Stimulated activated CD4-positive, alpha-beta T cell treated with anti-CD3 and anti-CD28 coated beads, TNF-alpha, amount 100 ng/mL, for 48 hours (primary cell): ENCODE measurements at places on chromosomes 2 and 18.

DNA sequence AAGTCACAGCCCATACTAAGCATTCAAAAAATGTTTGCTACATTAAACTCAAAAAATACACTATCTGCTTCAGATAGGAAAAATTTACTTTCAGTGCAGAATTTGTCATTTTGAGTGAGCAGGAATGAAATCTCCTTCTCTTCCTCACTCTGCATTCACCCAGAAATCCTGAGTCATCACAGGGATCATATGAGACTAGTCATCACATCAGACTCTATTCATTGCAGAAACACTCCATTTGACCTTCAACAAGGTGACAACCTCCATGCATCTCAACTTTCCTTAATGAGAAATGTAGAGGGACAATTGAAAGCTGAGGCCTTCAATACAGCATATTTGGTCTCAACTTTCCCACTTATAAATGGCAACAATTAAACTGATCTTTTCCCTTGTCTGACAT, 130.4 kb upstream of the CYP26B1 start:
- no peak for DNase-seq

GRCh38 chr2:67006373-67006960, 390.7 kb upstream of the ETAA1 start:
- DNase-seq: no peak

- DNase-seq: no peak
Observed at GRCh38 chr2:203972066-203972465, 35.5 kb downstream of the ICOS start.

DNA sequence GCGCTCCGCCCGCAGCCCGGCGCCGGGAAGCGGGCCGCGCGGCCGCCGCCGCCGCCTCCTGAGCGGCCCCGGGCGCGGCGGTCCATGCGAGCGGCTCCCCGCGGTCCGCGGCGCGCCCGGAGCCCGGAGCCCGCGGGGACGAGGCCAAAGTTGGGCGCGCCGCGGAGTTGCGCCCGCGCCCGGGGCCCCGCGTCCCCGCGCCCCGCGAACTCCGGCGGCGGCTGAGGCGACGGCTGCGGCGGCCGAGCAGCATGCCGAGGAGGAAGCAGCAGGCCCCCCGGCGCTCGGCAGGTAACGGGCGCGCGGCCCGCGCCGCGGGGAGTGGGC, 992 bp downstream of the TSHZ1 start:
- no peak for DNase-seq

DNA sequence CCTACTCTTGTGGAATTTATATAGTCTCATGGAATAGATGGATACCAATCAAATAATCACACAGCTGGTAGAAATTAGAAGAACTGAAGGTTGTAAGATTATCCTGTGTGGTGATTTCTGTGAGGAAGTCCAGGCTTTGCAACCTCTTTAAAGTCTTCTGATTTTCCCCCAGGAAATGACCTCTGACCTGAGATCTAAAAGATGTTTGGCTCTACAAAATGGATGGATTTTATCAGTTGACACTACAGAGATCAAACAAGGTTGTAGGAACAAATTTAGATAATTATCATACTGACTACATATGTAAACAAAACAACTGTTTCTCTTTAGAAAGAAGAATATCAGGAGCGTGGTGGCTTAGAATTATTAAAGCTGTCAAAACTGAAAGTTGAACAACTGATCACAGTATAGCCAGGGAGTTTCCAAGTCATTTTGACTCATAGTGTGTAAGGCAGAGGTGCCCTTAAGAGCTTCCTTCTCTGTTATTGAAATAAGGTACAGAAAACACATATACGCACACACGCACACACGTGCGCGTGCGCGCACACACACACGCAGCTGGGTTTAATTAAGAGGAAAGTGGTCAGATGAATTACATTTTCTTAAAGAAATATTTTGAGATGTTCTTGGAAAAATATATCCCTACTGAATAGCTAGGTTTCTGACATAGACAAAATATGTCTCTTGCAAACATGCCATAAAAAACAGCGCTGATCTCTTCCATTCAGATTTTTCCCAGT, 35.5 kb upstream of the PELI1 start:
- no peak for DNase-seq

- DNase-seq: no peak
Observed at GRCh38 chr2:20440001-20440560, 6.8 kb upstream of the RHOB start.

DNA sequence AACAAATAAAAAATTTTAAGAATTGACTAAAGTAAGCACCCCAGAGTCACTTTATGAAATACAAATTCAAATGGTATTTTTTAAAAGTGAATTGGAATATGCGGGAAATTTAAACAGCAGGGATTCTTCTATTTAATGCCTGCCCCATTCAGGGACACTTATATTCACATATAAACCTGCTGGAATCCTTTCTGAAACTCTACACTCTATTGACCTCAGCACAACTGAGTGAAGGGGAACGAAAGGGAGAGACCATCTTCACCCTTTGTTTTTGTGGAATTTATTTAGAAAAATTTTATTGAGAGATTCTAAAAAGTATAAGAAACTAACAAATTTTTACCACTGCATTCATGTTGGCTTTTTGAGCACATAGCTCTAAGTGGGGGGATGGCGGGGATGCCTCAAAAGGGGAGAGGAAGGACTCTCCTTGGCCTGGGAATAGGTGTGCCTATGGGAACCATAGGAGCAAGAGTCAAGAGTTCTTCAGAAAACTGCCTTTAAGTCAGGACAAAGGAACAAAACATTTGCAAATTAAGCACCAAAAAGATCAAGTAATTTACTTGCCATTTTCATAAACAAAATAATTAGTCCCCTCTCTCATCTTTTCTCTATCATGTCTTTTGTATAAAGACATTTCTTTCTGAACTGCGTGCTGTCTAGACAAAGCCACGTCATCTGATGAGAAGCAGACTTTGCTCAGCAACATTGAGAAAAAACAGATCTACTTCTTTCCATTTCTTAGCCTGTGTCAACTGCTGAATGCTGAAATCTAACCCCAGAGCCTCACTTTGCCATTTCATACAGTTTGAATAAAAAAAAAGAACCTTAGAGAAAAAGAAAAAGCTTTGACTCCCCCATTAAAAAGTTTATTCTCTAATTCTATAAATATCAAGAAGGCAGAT, 21.6 kb upstream of the FLACC1 start:
- DNase-seq: no peak

DNA sequence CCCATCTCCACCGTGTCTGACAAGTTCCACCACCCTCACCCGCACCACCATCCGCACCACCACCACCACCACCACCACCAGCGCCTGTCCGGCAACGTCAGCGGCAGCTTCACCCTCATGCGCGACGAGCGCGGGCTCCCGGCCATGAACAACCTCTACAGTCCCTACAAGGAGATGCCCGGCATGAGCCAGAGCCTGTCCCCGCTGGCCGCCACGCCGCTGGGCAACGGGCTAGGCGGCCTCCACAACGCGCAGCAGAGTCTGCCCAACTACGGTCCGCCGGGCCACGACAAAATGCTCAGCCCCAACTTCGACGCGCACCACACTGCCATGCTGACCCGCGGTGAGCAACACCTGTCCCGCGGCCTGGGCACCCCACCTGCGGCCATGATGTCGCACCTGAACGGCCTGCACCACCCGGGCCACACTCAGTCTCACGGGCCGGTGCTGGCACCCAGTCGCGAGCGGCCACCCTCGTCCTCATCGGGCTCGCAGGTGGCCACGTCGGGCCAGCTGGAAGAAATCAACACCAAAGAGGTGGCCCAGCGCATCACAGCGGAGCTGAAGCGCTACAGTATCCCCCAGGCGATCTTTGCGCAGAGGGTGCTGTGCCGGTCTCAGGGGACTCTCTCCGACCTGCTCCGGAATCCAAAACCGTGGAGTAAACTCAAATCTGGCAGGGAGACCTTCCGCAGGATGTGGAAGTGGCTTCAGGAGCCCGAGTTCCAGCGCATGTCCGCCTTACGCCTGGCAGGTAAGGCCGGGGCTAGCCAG, 1.2 kb downstream of the ONECUT2 start:
- DNase-seq: no peak

DNA sequence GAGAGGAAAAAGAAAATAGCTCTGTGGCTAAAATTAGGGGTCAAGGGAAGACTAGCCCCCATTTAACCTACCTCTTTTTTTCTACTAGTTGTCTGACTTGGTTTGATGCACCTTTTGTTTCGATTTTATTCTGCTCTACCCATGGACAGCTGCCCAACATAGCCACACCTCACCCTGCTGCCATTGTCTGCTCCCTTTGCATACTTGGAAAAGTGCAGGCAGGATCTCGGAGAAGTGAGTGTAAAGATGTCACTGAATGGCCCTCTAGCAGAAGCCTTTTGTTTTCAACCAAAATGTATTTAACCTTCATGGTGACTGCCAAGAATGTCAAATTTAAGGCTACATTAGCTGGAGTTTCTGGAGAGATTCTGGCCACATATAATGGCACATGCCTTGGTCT, 62.9 kb downstream of the SETBP1 start:
- DNase-seq: no peak

DNA sequence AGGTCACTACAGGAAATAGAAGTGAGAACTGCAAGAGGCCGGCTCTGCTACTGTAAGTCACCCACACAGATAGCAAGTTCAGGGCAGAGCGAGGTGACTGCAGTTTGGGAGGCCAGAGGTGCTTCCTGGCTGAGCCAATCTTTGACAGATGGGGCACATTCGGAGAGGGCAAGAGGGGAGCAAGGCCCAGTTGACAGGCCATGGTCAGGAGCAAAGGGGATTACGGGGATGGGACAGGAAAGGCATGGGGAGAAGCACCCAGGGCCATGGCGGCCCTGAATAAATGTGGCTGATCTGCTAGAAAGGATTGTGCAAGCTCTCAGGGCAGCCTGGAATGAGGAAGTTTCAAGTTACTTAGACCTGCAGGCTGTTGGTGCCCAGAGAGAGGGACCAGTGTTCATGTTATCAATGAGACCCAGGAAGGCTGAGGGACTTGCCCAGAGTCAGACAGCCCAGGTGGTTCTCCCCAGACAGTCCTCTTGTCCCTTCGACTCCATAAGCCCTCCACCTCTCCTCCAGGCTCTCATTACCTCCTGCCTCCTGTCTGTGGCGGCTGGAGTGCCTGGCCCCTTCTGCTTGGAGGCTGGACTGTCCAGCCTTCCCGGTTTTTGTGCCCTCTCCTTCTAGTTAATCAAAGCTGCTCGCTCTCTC, 123.3 kb downstream of the CTIF start:
- no peak for DNase-seq

GRCh38 chr2:173664513-173664910, 300.7 kb downstream of the SP3 start:
- no peak for DNase-seq

GRCh38 chr2:50449306-50449705, 582.6 kb downstream of the NRXN1 start:
- DNase-seq: no peak

- DNase-seq: no peak
Observed at GRCh38 chr2:119699016-119699606, 20.1 kb downstream of the TMEM177 start.

DNA sequence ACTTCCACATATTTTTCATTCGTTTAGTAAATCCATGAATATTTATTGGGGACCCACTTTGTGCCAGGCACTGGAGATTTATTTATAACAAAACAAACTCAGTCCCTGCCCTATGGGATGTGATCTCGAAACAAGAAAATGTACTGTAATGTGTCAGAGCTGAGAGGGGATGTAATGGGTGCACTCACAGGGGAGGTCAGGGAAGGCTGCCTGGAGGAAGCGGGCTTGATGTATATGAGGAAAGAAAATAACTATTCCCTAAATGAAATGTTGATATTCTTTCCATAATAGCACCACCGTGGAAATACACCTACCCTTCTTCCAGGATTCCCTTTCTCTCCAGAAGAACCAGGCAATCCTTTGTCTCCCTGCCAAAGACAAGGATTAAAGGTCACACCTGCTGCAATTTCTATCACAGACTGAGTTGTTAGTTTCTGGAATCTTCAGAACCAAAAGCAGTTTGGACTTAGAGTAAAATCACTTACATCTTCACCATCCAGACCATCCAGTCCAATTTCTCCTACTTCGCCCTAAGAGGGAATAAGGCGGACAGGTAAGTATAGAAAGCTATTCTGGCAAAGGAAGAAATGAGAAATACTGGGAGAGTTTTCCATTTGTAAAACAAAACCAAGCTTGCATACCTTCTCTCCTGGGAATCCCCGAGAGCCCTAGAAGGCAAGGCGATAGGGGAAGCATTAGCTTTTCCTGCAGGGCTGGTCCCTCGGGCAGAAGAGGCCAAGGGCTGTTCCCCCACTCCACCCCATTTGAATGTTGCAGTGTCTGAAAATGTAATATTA, 55.0 kb downstream of the COL6A3 start:
- DNase-seq: no peak

GRCh38 chr2:133651861-133652260, 83.6 kb upstream of the NCKAP5 start:
- DNase-seq: no peak

- DNase-seq: no peak
Observed at GRCh38 chr2:195150819-195151218, 506.2 kb upstream of the SLC39A10 start.

- no peak for DNase-seq
Observed at GRCh38 chr2:58967736-58968135, 726.6 kb upstream of the FANCL start.

- no peak for DNase-seq
Observed at GRCh38 chr2:50049267-50049666, 895.0 kb upstream of the FSHR start.

- no peak for DNase-seq
Observed at GRCh38 chr2:177242121-177242987, 22.2 kb downstream of the NFE2L2 start.

GRCh38 chr2:168138901-168139300, 108.5 kb downstream of the STK39 start:
- no peak for DNase-seq

- no peak for DNase-seq
Observed at GRCh38 chr2:67085146-67085545, 312.0 kb upstream of the ETAA1 start.

DNA sequence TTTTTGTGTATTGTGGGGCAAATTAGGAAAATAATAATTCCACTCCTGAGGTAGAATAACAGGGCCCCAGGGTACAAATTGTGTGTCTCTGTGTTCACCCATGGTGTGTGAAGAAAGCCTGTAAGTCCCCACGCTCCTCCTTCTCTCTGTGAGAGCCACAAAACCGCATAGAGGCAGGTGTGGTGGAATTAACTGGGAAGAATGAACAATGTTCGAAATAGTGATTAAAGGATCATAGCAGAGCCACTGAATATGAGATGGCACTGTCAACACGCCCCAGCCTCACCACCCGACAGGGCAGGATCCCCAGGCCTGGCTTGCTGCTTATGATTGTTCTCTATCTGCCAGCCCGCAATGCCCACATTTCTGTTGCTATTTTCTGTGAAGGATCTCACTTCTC, 14.1 kb downstream of the IL1RN start:
- DNase-seq: no peak

DNA sequence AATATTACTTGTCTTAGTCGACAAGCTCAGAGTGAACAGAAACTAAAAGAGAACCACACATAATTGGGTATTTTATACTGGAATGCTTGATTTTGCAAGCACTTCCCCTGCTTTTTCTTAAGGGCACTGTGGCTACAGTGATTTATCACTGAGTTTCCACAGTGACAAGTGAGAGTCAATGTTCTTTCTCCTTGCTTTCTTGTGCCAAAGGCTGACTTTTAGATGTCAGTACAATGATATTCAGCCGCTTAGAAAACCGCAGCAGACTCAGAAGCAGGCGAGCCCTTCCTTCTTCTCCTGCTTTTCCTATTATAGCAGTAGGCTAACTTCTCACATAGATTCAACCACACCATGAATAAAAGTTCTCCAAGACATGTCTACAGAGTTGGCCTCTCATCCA, 1603.6 kb upstream of the NXPH2 start:
- no peak for DNase-seq

GRCh38 chr2:4465671-4466070, 762.3 kb downstream of the DCDC2C start:
- no peak for DNase-seq
